ENCODE measurements at places on chromosomes 7 and 10. TPM values are rescaled to one million over a fixed set of nuclear protein-coding genes. Genes with fewer than 3 reads are reported as not detected.

DNA sequence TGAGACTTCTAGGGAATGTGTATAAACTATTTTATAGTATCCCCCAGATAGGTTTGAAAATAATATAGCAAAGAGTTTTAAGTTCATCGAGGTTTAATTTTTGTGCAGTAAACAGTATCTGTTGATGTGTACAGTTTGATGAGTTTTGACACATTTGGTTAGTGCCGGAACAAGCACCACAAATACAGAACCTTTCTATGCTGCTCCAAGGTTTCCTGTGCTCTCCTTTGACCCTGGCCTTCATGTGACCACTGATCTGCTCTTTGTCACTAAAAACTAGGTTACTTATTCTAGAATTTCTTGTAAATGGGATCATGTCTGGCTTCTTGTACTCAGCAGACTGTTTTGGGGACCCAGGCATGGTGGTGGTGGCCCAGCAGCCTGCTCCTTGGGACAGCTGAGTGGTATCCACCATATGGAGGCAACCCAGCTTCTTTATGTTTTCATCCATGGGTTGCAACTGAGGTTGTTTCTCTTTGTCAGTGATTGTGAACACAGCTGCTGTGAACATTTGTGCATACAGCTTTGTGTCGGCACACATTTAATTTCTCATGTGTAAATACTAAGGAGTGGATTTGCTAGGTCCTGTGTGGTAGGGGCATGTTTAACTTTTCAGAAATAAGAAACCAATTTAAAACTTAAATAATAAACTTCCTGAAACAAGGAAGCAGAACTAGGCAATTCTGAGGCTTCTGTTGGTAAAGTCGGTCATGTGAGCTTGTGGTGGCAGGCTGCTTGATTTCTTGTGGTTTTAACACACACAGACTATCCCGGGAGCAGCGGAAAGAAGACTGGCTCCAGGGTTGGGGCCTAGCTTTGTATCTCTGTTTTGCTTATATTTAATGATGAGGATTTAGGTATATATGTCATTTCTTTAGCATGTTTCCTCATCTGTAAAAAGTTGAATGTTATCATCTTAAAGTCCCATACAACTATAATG lies 219.4 kb downstream of the ABCA13 start:
- no peak for DNase-seq

- DNase-seq: no peak
Observed at GRCh38 chr7:96314402-96315124, 7.3 kb downstream of the SLC25A13 start.

PAX2 gene
- total RNA-seq: not detected

CALCR gene
- total RNA-seq: 0.26 TPM

DNA sequence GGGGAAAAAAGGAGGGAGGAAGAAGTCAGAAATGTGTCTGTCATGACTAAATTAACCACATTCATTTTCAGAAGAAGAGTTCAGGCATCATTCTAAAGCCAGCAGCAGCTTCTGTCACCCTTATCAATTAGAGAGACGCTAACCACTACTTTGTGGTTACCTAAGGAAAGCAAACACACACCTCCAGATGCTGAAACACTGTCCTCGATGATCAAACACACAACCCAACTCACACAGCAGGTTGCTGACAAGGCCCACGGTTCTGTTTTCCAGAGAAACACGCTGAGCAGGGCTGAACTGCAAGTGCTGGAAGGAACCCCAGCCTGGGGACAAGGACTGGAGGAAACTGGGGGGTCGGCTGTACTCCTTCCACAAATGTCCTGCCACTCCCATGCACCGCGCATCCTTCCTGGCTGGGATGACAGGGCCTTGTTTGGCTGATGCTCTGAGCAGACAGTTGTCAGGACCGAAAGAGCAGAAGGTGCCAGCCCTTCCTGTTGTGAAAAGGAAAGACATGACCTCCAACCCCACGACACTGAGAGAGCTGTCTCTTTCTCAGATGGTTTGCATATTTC lies 36.6 kb downstream of the PRKCQ start:
- no peak for DNase-seq
